ENCODE measurements at places on chromosomes 6 and 20. TPM values are rescaled to one million over a fixed set of nuclear protein-coding genes. Genes with fewer than 3 reads are reported as not detected.
A peak's percentile ranks its signal among the peaks of the same experiment; 100 is the strongest.

DNA sequence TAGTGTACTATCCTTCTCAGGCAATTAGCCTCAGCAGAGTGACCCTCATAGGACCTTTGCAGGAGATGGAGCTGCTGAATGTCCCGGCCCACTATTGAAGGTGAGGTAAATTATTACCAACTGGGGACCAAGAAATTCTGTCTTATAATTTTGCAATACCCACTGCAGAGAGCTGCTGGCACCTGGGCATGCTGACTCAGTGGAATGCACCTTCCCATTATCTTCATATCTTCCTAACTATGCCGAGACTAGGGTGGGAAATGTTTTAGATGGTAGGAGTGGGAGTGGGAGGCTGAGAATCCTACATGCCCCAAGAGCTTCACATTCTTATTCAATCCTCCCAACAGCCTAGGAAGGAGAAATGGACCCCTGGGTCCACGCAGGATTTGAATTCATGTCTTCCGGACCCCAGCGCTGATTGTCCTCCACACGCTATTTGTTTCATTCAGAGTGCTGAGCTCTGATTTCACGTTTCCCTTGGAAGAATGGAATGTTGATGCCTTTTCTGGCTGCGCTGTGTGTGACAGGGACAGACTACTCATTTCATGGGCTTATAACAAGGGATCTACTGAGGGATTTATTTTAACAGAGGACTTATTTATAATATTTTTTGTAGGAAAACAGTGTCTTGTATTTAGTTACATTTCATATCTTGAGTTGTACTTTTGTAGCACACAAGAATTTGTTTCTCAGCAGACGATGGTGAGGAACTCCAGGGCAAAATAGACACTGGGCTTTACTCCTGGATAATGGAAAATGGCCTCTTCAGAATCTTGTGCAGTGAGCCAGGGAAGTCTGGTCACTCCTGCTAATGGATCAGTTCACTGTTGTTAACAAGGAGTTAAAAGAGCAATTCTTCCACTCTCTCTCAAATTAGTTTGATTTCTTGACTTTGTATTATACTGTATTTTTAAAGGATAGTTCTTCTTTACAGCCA, 66.4 kb downstream of the FYN start:
- no peak for DNase-seq

DNA sequence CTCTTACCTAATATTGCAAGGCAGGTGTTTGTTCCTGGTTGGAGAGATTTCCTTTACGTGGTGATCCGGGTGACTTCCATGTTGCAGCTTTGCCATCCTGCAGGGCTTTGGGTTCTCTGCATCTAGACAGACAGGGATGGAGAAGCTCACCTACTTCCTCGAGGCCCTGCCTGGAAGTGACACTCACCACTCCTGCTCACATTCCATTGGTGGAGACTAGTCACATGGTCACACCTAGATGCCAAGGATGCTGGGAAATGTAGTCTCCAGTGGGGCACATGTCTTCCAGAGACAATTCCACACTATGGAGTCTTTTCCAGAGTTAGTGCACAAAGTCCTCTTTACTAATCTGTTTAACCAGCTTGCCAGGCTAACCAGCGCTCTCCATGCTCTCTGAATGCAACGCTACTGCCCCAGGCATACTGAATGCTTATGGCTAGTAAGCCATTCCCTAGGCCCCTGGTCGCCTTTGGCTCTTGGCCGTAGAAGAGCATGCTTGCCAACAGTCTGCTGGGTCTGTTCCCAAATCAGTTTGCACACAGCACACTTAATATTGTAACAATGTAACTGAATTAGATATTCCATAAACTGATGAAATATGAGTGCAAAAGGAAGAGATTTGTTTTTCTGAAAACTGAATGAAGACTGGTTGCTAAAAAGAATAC, 6.7 kb upstream of the KCNK15 start:
- DNase-seq, result peak; percentile 70

Gene SDHAF4
- 8.3 TPM for total RNA-seq

- DNase-seq, result no peak
These were observed 36.9 kb downstream of the ARHGAP18 start for GRCh38 chr6:129672881-129673631.

DNA sequence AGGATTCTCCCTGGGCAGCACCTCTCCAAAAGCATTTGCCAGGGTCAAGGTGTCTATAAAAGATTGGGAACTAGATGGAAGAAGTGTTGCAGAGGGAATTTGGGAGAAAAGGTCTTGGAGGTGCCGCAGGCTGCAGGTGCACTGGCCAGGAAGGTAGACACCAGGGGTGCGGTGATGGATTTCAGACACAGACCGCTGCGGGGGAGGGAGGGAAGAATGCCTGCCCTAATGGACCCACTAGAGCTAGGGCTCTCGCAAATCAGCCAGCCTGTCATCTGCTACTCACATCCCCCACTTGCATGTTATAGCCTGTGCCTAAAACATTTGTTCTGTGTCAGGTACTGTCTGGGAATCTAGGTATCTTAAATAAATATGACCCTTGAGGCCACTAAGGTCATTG, 193.6 kb upstream of the SLC24A3 start:
- DNase-seq, result no peak

DNA sequence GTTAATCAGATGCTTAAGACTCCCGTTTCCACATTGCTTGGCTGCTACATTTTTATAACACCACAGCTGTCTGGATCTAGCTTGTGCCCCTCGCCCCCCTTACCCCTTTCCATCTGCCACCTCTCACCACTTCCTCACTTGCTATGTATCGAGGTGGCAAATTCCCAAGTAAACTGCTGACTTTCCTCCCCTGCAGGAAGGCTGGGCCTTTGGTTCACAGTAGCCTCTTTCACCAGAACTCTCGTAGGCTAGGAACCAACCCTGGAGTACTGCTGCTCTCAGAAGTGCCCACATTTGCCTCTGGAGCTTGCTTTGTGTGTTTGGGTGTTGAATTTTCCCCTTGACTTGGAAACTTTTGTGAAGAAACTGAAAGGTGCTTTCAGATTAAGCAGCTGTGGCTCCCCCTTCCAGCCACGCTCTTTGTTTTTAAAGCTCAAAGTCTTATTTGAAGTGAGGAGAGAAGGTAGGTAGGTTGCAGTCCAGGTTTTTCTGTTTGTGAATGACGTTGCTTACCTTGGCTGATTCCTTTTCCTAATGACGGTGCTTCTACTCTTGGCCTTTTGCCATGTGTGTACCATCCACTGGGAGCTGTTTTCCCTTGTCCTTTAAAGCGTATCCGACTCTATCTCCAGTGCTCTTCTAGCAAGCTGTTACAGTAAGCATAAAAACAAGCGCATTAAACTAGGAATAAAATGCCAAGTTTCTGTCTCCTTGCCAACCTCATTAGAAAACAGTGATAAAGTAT, 90.4 kb downstream of the CARMIL1 start:
- no peak for DNase-seq

GRCh38 chr6:43172104-43173007, 1.3 kb downstream of the SRF start:
- DNase-seq, result peak; percentile 72

GRCh38 chr6:39421383-39422225, 99.1 kb upstream of the KCNK16 start:
- no peak for DNase-seq

Gene SCRT2
- total RNA-seq, result not detected

Gene TOMM6
- 72.6 TPM for total RNA-seq

Gene TGM3
- not detected for total RNA-seq

Gene SYTL3
- total RNA-seq, result 4.8 TPM

Gene RBBP9
- 11.0 TPM for total RNA-seq

Gene CALHM4
- not detected for total RNA-seq

GRCh38 chr20:60477958-60478357, 519.7 kb downstream of the CDH26 start:
- DNase-seq, result no peak

- DNase-seq, result no peak
These were observed 14.1 kb upstream of the PPARD start for GRCh38 chr6:35328108-35328723.

- no peak for DNase-seq
These were observed 7.9 kb downstream of the IGF2R start for GRCh38 chr6:159976686-159977254.

GRCh38 chr6:151616600-151616999, 122.8 kb downstream of the CCDC170 start:
- DNase-seq, result no peak

DNA sequence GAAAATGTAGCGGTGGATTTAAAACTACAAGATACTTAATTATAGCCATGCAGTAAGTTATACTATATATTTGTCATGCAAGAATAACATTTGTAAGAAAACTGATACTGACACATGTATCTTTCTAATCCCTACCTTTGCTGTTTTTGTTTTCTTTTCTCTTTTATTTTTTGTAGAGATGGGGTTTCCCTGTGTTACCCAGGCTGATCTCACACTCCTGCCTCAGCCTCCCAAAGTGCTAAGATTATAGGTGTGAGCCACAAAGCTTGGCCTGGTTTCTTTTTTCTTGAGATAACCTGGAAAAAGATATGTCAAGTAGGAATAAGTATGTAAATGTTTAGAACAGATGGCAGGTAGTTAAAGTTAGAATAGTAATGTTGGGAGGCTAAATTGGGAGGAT, 44.1 kb downstream of the MAPK14 start:
- DNase-seq, result no peak

Gene CYP39A1
- 8.3 TPM for total RNA-seq

Gene TREML2
- 0.40 TPM for total RNA-seq

- no peak for DNase-seq
These were observed 114.9 kb upstream of the NHSL1 start for GRCh38 chr6:138614151-138614550.

- DNase-seq, result no peak
These were observed 26.1 kb upstream of the RIPPLY2 start for GRCh38 chr6:83827050-83827449.

GRCh38 chr6:70398783-70399728, 14.3 kb upstream of the FAM135A start:
- DNase-seq, result peak; percentile 71

Gene OR2J2
- not detected for total RNA-seq

- no peak for DNase-seq
These were observed 916 bp upstream of the SUN5 start for GRCh38 chr20:33005132-33005566.

GRCh38 chr20:24764794-24765202, 184.3 kb upstream of the CST7 start:
- DNase-seq, result no peak

DNA sequence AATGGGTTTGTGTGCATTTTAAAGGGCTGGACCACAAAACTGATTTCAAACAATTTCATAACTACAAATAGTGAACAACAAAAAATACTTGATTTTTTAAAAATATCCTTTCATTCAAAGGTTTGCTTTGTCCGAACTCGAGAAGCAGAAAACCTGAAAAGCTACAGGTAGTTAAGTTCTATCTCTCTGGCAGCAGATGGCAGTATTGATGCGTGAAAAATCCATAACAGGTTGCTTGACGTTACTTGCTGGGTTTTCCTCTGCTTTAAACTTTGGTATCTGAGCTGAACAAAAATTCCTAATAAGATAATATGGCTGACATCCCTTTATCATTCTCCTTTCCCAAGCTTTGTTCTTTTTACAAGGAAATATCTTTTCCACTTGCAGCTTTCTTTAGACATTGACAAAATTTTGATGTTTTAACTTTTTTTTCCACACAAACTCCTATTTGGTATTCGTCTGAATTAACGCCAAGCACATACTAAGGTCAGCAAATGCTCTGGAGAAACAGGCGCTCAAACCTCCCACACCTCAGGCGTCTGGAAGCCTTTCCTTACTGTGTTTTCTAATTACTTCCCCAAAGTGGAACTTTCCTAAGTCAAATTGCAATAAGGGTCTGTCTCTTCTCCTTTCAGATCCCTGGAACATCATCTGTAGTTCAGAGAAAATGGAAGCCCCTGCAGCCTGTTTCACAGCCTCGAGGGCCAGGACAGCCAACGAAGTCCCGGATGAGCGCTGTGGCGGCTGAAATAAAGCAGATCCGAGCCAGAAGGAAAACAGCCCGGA, 50.3 kb upstream of the GFRAL start:
- no peak for DNase-seq

Gene CLVS2
- not detected for total RNA-seq

GRCh38 chr6:6920114-6920986, 187.4 kb upstream of the RREB1 start:
- no peak for DNase-seq

DNA sequence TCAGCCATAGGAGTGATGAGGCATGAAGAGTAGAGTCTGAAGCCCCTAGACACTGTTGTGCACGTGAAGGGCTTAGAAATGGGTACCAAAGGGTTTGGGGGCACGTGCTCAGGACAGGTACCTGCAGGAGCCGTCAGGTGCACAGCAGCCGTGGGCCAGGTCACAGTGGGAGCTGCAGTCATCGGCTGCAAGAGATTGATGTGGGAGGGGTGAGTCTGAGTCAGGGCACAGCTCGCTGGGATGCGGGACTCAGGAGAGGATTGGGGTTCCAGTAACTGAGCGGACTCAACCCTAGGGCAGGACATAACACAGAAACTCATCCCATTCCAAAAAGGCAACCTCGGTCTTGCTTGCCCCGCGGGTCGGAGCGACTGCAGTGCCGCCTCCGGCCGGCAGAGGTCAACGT, 1.1 kb downstream of the DLK2 start:
- DNase-seq, result no peak

DNA sequence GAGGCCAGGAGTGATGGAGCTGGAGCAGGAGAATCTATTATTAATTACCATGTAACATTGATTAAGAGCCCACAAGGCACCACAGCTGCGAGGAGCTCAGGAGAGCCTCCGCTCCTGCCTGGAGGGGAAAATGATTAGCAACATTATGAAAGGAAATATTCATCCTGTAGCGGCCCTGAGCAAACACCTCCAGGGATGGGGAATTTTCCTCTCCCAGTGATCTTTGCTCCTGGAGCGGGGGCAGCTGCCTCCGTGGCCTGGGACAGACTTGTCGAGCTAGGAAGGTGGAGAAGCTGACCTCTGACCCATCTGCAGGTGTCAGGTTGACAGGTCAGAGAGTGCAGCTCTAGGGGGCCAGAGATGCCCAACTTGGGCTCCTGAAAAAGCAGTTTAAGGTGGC, 40.1 kb upstream of the SIRPA start:
- DNase-seq, result no peak

Gene TNF
- total RNA-seq, result not detected

Gene OXT
- not detected for total RNA-seq

- DNase-seq, result no peak
These were observed 29.1 kb upstream of the HDAC2 start for GRCh38 chr6:114000069-114000468.

GRCh38 chr6:166566026-166567011, 20.2 kb downstream of the RAMACL start:
- no peak for DNase-seq

- no peak for DNase-seq
These were observed 209.1 kb upstream of the JARID2 start for GRCh38 chr6:15036690-15037245.

Gene PGBD1
- 3.8 TPM for total RNA-seq

GRCh38 chr6:111580826-111581505, 24.7 kb downstream of the TRAF3IP2 start:
- no peak for DNase-seq

DNA sequence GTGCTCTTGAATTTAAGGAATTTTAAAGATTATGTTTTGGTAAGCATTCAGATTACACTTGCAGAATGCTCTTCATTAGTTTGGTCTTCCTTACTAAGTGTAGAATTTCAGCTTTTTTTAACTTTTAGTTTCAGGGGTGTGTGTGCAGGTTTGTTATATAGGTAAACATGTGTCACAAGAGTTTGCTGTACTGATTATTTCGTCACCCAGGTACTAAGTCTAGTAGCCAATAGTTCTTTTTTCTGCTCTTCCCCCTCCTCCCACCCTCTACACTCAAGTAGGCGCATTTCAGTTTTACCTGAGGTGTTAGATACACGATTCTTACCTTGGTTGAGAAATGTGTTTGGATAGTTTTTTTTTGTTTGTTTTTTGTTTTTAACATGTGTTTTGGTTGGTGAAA, 68.3 kb downstream of the AFG1L start:
- no peak for DNase-seq

- DNase-seq, result no peak
These were observed 52.9 kb upstream of the TRAF3IP2 start for GRCh38 chr6:111658462-111659154.

Gene RHAG
- not detected for total RNA-seq

Data from Peyer's patch (tissue), 4 donors.